ENCODE measurements at places on chromosomes 2 and 18.

DNA sequence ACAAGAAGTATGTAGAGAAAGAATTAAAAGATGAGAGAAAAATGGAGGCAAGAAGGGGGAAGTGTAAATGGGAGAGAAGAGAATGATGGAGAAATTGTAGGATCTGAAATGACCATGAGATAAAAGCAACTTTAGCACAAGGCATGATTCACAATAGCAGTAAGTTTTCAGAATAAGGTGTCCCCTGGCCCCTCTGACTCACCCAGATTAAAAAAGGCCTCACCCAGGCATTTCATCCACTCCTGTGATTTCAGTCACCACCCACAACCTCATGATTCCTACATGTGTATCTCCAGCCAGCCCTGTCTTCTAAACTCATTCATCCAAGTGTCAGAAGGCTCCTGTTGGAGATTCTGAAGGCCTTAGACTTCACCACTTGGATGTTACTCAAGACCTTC is 56.6 kb downstream of the SP100 start:
- peak; percentile 72 for DNase-seq

- no peak for DNase-seq
These were observed 1280.6 kb upstream of the NRXN1 start for GRCh38 chr2:52312486-52312885.

- DNase-seq = peak; percentile 95
These were observed 304.0 kb downstream of the LPIN1 start for GRCh38 chr2:12050396-12050795.

DNA sequence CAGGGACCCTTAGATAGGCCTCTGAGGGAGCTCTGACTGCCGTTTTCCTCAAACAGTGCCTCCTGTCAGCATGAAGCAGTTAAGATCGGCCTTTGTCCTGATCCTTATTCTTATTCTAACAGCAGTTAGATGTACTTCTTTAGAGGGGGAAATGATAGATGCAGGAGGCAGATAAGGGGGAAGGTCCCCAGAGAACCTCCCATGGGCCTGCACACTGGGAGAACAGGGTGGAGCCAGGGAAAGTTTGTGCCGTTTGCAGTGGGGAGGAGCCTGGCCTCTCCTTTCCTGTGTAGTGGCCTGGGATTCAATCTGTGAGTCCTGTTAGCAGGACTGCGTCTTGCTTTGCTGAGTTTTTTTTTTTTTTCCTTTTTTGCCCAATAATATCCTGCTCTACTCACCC is 7.9 kb upstream of the INPP4A start:
- no peak for DNase-seq

DNA sequence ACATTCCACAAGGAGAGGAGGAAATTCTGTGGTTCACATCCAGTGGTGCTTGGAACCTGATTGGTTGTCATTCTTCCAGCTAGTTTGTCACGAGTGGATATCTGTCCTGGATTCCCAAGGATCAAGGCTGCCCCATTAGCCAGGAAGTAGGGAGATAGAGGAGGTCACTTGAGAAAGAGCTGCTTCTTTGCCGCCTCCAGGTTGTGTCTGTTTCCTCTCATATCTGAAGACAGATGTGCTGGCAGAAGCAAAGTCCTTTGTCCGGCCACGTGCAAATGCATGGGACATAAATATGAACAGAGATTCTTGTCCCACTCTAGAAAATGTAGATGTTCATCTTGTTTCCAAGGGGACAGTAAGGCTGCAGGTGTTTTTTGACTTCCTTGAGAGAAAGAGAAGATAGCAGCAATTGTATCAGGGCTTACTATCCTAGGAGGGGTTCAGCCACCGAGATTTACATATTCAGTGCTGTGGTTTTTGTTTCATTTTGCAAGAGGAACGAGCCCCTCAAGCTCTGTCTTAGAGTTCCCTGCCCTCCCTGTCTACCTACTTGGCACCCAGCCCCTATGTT is 174.4 kb downstream of the RPIA start:
- no peak for DNase-seq

DNA sequence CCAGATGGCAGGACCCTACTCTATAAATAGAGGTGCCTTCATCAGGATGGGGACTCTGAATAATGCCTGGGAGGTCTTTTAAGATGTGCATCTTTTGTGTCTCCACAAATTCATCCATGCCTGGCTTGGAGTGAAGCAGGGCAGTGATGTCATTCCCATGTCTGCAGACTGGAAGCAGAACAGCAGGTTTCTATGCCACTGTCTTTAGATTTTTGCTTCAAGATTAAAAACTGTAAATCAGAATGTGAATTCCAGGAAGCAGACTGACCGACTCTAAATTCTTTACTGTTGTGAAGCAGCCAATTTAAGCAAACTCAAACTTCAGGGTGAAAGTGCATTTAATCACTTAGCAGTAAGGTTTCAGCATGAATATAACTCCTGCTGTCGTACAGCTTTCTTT is 159.3 kb downstream of the SCG2 start:
- DNase-seq = no peak

DNA sequence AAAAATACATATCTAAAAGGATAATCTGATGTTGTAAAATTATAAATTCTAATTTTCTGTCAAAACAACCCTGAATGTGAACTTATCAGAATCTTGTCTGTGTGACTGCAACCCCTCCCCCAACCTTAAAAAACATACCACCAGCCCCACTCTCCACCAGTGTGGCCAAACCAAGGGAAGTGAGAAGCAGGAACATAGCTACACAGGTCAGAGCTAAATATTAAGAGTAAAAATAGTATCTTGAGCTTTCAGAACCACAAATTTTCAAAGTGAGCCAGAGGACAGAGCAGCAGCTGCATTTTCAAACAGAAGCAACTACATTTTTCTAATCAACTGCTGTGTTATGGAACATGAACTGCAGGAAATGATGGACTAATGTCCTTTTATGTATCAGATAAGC is 156.7 kb downstream of the SLC4A10 start:
- no peak for DNase-seq

- peak; percentile 89 for DNase-seq
These were observed 921 bp downstream of the VAPA start for GRCh38 chr18:9914584-9915290.

DNA sequence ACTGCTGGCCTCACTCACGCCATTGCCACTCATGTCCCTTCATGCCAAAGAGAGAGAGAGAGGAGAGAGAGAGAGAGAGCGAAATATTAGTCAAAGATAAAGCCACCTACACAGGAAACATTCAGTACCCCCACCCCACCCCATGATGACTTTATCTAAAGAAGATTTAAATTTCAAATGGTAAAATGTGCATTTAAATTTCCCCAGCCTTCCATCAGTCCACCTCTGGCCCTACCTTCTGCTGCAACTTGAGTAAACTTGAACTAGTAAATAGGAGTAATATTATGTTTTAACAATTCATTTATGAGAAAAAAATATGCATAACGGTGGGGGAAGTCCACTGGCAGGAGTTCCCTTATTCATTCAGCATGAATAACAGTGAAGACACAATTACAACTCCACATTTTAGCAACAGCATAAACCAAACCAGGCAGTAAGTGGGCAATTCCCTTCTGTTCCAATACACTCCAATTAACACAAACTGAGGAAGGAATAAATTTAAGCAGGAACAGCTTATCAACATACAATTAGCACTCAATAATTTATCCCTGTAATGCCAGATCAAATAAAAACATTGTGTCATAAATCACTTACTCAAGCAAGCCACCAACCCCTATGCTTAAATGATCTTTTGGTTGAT is 264.2 kb downstream of the LNPK start:
- no peak for DNase-seq

DNA sequence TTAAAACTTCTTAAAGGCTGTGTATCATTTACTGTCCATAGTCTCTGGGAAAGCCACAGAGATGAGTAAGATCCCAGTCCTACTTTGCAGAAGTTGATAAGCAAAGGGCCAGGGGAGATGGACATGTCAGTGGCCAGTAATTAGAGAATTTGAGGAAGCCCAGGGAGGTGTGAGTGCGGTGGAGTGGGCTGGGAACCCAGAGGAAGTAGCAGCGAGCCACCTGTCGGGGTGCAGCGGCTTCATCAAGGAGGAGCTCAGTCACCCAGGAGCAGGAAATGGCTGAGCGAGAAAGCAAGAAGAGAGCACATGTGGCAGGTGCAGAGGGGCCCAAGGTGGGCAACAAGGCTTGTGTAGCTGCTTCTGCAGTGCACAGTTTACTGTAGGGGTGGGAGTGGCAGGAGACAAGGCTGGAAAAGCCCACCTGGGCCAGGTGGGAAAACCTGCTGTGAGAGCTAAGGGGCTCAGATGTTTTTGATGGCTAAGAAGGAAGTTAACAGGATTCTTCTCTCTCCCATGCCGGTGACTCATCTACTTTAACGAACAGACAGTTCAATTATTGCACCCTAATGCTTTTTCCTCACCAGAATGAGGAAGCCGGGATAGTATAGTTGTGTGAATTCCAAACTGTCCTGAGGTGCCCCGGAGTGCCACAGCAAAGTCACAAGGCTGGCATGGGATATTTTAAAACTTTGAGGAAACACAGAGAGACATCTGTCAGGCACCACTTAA is 34.8 kb upstream of the MGAT5 start:
- DNase-seq = no peak

DNA sequence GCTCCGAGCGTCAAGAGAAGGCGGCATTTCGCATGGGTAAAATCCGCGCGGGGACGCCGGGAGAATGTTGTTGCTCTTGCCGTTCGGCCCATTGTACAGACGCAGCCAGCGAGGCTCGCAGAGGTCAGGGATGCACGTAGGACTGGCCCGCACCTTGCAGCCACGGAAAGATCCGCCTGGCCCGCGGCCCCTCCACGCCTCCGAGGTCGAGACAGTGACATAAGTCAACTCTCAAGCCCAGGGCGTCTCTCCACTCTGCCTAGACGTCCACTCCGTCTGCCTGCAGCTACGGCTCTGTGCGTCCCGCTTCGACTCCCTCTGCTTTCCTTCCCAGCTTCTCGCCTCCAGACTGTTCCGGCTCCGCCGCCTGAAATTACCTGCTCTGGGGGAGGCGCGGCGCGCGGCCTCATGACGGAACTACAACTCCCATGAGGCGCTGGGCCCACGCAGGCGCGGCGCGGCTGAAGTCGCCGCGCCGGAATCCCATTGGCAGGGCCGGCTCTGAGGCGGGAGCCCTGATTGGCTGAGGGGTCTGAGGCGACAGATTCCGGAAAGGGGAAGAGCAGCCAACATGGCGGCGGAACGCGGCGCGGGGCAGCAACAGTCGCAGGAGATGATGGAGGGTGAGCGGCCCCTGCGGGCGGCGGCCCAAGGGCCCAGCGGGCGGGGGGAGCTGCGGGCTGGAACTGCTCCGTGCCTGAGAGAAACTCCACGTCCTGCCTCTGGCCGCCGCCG is at the start of gene PPP1R7:
TSS of gene PPP1R7 (plus strand) at position 543 of the 735 bp plus-strand sequence. CDS start at position 572, 29 bp downstream.
- DNase-seq = peak; percentile 98
